SK-N-SH (cell line): ENCODE measurements at places on chromosomes 12 and 14.

DNA sequence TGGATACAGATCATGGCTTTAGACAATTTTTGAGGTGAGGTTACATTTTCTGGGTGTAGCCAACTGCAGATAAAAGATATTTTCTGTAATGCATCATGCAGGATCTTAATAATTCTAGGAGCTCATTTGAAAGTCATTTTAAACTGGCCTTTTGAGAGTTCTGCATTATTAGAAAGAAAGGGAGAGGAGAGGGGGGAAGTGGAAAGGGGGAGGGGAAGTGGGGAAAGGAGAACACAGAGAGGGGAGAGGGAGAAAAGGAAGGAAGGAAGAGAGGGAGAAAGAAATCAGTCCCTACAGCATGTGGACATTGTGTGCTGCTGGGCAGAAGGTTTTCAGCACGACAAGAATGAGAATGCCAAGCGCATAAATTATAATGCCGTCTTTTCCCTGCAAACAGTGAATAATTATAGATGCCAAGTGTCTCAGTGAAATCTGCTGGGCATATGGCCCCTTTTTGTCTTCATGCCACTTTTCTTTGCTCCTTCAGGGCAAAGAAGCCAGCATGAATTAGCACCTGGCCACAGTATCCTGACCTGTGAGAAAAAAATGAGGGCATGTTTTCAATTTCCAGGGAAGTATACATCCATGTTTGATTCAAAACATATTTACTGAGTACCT is 22.7 kb upstream of the PPP2R5C start:
- no peak for DNase-seq

DNA sequence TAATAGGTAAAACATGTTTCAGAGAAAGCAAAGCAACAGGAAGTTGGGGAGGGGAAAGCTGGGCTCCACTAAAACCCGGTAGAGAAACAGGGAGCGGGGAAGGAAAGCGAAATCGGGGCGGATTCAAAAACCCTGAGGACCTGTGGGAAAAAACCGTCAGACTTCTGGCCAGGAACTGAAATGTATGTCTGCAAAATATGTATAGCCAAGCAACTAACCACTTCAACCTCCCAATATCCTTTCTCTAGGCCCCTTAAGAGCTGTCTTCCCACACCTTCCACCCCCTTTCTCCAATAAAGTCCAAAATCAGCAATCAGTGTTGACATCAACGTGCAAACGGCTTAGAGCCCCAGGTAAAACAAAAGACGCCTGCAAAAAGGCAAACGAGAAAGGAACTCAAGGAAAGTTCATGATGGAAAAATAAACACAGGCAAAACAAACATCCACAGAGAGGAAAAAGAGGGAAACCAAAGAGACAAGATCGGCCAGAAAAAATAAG is 32.8 kb downstream of the SIX1 start:
- DNase-seq = no peak

- peak; percentile 44 for DNase-seq
Observed at GRCh38 chr12:47686645-47687240, 19.1 kb downstream of the RPAP3 start.

DNA sequence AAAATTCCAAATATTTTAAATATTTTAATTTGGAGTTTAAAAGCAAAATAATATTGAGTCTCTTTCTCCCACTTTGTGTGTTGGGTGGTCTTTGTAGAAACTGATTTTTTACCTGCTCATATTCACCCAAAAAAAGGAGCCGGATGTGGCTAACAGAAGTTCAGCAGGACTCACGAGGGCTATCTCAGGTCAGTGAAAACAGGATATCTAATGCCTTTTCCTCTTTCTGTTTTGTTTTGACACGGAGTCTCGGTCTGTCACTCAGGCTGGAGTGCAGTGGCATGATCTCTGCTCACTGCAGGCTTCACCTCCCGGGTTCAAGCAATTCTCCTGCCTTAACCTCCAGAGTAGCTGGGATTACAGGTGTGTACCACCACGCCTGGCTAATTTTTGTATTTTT is 30.8 kb downstream of the COA8 start:
- no peak for DNase-seq

- DNase-seq = no peak
Observed at GRCh38 chr14:77041881-77042545, 13.5 kb upstream of the IRF2BPL start.

DNA sequence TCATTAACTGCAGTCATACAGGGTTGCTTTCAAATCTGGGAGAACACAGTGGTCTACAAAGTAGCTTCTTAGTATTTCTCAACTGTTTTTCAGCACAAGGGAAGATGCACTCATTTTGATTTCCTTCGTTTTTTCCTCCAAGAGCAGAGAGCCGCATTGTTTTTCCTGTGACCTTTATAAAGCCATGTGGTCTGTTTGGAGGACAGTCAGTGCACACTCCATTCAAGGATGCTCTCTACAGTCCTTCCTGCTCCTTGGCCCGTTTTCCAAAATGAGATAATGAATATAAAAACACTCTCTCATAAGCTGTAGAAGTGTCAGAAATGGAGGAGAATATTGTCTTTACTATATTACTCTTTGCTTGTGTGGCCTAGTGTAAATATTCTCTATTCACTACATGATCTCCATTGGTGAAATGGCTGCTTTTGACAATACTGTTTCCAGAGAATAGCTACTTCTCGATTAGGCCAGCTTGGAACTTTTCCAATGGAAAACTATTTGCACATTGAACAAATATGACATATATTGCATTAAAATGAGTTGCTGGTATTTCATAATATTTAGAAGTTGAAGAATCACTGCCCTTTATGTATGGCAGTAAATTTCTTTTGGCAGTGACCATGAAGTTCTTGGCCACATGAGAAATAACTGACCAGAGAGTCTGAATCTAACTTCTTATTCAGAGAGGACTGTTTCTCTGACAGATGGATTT is 393.1 kb upstream of the RGS6 start:
- DNase-seq = no peak

GRCh38 chr14:104116756-104117340 is 21.5 kb upstream of the KIF26A start:
- DNase-seq = no peak

- DNase-seq = no peak
Observed at GRCh38 chr12:60138526-60138925, 542.7 kb downstream of the SLC16A7 start.

DNA sequence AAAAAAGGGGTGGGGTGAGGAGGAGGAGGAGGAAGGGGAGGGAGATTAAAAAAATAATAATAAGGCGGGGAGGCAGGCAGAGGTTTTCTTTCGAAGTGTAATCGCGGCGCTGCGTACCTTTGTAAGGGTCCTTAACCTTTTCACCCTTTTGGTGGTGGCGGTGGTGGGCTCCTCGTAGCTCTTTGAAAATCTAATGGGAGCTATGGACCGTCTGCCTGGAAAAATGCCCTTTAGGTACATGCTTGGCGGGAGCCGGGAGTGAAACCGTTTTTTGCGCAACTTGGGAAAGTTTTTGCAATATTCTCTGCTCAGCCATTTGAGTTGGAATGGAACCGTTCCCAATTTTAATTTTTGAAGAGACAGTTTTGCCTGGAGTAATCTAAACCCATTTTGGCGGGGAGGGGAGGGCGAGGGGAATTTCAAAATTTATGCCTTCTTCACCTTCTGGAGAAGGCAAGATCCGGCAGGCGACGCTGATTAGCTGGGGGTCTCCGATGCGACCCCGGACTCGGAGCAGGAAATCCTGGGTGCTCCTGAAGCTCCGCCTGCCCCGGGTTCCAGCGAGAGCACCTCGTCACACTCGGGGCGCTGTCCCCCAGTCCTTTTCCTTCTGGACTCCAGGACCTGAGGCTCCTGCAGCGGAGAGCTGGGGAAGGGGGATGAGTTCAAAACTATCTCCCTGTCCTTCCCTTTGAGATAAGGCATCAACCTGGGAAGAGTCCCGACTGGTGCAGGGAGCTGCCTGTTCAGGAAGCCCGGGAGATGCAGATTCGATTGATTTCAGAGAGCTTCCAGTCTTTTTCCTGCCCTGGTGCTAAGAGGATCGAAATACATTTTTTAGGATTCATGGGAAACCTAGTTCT is 74.6 kb upstream of the TBX5 start:
- no peak for DNase-seq

GRCh38 chr14:28870033-28870564 is 103.5 kb downstream of the FOXG1 start:
- no peak for DNase-seq

DNA sequence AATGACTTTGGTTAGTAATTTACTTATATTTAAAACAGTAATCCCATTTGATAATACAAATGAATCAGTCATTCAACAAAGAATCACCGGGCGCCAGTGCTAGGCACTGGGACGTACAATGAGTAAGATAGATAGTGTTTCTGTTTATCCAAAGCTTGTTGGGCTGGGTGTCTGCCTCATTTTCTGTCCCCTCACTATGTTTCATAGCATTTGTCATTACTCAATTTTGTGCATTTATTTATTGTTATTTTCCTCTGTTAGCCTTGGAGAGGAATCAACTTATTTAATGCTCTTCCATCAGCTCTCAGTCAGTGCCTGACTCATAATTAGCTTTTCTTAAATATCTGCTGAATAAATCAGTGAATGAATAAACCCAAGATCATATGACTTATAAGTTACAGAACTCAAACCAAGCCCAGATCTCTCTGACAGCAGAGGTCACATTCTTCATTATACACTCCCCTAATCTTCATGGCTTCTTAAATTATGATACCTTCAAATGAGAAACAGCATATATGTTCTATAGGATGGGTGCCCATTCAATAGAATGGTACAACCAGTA is 86.2 kb downstream of the TSPAN8 start:
- DNase-seq = no peak
